NCI-H226 (cell line): ENCODE measurements at places on chromosomes 1 and 21.
A peak's percentile ranks its signal among the peaks of the same experiment; 100 is the strongest.

DNA sequence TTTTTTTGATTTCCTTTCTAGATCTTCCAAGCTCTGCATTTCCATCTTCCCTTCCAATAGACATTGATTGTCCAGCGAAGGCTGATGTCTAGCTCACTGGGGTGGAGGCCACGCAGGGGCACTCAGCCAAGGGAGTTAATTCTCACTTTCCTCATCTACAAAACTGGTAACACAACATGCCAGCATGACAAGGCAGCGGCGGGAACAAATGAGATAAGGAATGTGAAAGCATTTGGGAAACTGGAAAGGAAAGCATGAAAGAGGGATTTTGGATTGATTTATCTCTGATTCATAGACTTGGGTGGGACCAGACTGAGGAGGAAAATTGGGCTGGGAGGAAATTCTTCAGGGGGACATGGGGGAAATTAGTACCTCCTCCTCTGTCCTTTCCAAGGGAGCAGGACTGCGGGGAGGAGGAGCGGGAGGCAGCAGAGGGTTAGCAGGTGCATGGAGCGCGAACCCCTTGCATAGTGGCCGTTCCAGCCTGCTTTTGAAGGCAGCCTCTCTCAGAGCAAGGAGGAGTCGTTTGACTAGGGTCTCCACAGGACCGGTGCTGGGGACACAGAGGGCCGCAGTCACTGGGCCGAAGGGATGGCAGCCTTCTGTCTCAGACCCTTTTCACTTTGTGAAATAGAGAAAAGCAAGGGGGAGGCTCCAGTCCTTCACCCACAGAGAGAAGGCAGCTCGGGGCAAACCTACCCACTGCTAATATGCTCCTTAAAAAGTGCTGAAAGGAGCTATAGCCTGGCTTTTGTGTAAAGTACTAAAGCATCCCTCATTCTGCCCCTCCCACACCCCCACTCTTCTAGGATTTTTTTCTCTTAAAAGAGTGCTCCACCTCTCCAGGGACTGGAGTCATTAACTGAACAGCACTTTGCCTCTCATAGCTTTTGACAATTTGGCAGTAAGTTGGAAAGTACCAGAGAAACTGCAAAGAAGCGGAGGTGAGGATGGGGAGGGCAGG is 89.2 kb downstream of the PLXNA2 start:
- peak; percentile 33 for DNase-seq

- DNase-seq = no peak
These were observed 166.9 kb upstream of the HMGB4 start for GRCh38 chr1:33696962-33697361.

GRCh38 chr1:47474278-47475193 is 36.7 kb downstream of the FOXD2 start:
- peak; percentile 56 for DNase-seq

- no peak for DNase-seq
These were observed 13.5 kb downstream of the SLC2A1 start for GRCh38 chr1:42945164-42945563.

DNA sequence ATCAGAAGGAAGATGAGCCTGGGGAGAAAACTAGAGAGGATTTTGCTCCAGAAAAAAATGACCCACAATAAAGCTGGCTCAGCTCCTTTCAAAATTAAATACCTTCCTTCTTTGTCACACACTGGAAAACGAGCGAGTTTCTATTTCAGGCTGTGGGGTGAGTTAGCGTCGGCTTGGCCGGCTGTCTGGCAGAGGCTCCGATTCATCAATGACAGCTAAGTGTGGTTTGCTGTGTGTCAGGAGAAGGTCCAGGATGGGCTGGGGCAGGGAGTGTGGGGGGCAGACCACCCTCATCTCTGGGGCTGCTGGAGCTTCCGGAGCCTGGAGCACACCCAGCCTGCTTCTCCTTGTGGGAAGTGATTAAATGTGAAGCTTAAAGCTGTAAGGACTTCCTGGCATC is 120.2 kb downstream of the ETS2 start:
- peak; percentile 81 for DNase-seq
